ENCODE measurements at places on chromosomes 11 and 22.

DNA sequence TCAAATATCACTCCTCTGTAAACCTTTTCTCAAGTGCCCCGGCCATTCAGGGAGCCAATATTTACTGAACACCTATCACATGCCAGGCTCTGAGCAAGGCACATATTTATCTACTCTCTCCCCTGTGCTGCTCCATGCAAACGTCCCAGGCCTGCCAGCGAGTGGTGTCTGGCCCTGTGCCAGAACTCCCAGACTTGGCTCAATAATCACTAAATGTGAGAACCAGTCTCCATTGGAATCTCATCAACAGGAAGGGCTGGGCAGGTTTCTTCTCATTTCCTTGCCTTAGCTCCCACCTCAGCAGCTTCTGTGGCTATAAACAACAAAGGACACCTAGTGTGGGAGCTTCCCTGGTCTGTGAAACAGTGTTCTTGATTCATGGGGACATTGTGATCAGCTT is 21.7 kb downstream of the RASSF10 start:
- DNase-seq = no peak

DNA sequence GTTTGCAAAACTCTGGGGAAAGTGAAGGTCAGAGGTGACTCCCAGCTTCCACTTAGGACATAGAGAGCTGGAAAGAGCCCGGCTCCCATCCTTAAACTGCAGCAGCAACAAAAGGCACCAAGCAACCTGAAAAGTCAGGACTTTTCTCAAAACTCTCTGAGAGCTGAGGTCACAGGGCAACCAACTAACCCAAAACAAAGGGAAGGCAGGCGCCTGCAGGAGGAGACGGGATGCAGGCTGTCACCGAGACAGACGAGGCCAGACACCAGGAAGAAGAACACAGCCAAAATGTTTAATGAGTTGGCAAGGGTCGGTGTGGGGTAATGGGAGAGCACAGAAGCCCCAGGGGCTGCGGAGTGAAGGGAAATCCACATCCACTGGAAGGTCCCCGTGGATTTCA is 19.9 kb downstream of the ASCL2 start:
- no peak for DNase-seq

DNA sequence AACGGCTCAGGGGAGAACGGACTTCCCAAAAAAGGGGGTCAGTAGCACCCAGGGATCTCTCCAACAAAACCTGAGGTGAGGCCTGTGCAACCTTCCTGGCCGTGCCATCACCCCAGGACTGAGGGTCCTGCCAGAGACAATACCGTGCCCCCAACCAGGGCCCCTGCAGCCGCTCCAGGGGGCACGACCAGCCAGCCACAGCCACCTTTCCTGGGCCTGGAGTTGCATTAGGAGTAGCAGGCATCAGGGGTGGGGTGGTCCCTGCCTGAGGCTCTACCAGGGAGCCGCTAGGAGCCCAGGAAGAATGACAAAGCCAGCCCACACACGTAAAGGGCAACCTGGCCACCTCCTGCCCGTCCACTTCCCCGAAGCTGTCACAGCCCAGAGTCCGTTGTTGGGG is 137.8 kb downstream of the BRD1 start:
- no peak for DNase-seq

DNA sequence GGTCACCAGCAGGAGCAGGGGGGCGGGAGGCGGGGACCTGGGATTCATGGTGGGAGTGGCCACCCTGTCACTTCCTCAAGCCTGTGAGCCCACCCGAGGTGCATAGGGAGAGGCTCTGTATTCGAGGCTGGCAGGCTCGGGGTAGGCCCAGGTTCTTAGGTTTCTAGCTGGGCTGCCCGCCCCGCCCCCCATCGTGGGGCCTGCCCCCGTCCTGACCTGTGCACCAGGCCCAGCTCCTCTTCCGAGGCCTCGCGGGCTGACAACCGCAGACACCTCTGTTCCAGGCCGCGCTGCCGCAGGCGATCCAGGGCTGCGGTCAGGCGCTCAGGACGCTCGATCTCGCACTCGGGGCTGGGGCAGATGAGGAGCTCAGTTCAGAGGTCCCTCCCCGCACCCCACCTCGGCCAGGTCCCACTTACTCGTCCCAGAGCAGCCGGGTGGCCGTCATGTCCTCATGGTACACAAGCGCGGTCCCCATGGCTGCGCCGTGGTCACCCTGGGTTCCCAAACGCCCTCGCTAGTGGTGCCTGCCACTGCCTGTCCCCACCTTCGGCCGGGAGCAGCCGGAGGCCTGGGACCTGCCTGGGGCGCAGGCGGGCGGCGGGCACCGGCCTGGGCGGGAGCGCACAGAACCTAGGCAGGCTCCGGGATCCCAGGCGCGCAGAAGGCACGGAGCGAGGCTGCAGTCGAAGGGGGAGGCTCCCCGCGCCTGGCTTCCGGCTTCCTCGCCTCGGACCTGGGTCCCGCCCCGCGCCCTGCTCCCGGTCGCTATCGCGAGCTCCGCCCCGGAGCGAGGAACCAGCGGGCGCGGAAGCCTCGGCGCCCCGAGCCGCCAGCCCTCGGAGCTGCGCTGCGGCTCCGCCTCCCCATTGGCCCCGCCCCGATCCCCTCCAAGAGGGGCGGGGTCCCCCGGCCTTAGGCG is at the start of gene HDAC10:
Gene HDAC10, minus strand, starts transcription at position 711 of the 922 bp plus-strand sequence. Its CDS starts 233 bp downstream, at position 478.
- peak; percentile 76 for DNase-seq

All from CD4-positive, alpha-beta memory T cell (primary cell).